ENCODE measurements at places on chromosomes 16 and 17. TPM values are rescaled to one million over a fixed set of nuclear protein-coding genes. Genes with fewer than 3 reads are reported as not detected.

- H3K27me3 ChIP-seq, result no peaks in the 10 kb centered on the region
- no peaks in the 10 kb centered on the region for H3K36me3 ChIP-seq
- DNase-seq, result no peak
- peaks cover 5% of the 10 kb centered on the region for H3K4me1 ChIP-seq
- no peak overlapping the region for H3K4me3 ChIP-seq
These were observed 52.6 kb downstream of the BCAS3 start for GRCh38 chr17:60730273-60730672.

GRCh38 chr17:64947152-64947551, 27.9 kb upstream of the LRRC37A3 start:
- no peak overlapping the region for H3K4me3 ChIP-seq
- H3K36me3 ChIP-seq, result no peaks in the 10 kb centered on the region
- no peak overlapping the region for H3K27ac ChIP-seq
- no peaks in the 10 kb centered on the region for H3K27me3 ChIP-seq
- H3K4me1 ChIP-seq, result no peaks in the 10 kb centered on the region

DNA sequence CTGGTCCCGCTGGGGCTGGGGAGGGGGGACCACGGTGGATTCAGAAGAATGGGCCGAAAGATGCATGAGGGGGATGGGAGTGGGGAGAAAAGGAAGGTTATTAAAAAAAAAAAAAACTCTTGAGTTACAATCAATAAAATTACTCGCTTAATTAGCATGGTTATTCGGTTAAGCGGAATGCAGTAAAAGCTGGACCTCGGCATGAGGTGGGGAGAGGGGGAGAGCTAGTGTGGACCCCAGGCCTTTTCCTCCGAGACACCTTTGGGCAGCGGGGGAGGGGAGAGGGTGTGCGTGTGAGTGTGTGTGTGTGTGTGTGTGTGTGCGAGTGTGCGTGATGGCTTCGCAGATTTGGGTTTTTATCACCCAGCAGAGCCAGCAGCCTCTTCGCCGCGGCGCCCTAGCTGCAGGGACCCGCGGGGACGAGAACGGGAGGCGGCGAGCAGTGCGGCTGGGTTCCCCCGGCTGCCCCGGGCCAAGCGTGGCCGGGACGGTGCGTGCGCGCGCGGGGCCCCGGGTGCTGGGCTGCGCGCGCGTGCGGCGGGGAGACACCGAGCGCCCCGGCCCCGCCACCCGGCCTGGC, 3.7 kb downstream of the BAHCC1 start:
- no peaks in the 10 kb centered on the region for H3K36me3 ChIP-seq
- H3K27me3 ChIP-seq, result no peaks in the 10 kb centered on the region

- no peaks in the 10 kb centered on the region for H3K36me3 ChIP-seq
- H3K4me1 ChIP-seq, result no peaks in the 10 kb centered on the region
- no peak for DNase-seq
- no peak within 1 kb of the TSS for H3K4me3 ChIP-seq
- H3K27me3 ChIP-seq, result no peaks in the 10 kb centered on the region
These were observed at the start of gene CDH5 for GRCh38 chr16:66366433-66367299. Gene CDH5, plus strand, starts transcription at chr16:66366691. Its CDS starts 12,647 bp downstream, at chr16:66379338.

GRCh38 chr16:26863931-26864330, 202.8 kb upstream of the C16orf82 start:
- no peaks in the 10 kb centered on the region for H3K27me3 ChIP-seq
- DNase-seq, result no peak
- H3K4me1 ChIP-seq, result no peaks in the 10 kb centered on the region
- H3K4me3 ChIP-seq, result no peak overlapping the region
- H3K27ac ChIP-seq, result no peak overlapping the region

DNA sequence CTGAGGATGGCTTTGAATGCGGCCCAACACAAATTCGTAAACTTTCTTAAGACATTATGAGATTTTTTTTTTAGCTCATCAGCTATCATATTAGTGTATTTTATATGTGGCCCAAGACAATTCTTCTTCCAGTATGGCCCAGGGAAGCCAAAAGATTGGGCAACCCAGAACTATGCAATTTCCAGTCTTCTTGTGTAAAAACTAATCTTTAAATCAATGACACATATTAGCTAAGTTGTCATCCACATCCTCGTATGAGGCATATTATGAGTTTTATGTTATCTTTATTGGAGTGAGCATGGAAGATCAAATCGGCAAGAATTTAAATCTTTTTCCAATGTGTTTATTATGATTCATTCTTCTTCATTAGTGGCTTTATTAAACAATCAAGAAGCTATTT, 198.6 kb upstream of the HSBP1 start:
- no peaks in the 10 kb centered on the region for H3K36me3 ChIP-seq
- H3K4me3 ChIP-seq, result no peak overlapping the region
- H3K4me1 ChIP-seq, result no peaks in the 10 kb centered on the region
- no peaks in the 10 kb centered on the region for H3K27me3 ChIP-seq
- no peak for DNase-seq
- H3K27ac ChIP-seq, result no peak overlapping the region

GRCh38 chr17:70813355-70813930, 644.1 kb downstream of the KCNJ2 start:
- no peaks in the 10 kb centered on the region for H3K4me1 ChIP-seq
- H3K4me3 ChIP-seq, result no peak overlapping the region
- no peak overlapping the region for H3K27ac ChIP-seq
- H3K27me3 ChIP-seq, result no peaks in the 10 kb centered on the region
- DNase-seq, result no peak

GRCh38 chr17:41962111-41962510, 4.5 kb upstream of the CNP start:
- H3K27me3 ChIP-seq, result no peaks in the 10 kb centered on the region
- H3K4me3 ChIP-seq, result no peak overlapping the region
- peak; percentile 34 for DNase-seq
- peaks cover 13% of the 10 kb centered on the region for H3K4me1 ChIP-seq
- no peak overlapping the region for H3K27ac ChIP-seq

GRCh38 chr17:10314329-10314728, 58.5 kb downstream of the MYH13 start:
- no peak overlapping the region for H3K4me3 ChIP-seq
- H3K36me3 ChIP-seq, result no peaks in the 10 kb centered on the region

DNA sequence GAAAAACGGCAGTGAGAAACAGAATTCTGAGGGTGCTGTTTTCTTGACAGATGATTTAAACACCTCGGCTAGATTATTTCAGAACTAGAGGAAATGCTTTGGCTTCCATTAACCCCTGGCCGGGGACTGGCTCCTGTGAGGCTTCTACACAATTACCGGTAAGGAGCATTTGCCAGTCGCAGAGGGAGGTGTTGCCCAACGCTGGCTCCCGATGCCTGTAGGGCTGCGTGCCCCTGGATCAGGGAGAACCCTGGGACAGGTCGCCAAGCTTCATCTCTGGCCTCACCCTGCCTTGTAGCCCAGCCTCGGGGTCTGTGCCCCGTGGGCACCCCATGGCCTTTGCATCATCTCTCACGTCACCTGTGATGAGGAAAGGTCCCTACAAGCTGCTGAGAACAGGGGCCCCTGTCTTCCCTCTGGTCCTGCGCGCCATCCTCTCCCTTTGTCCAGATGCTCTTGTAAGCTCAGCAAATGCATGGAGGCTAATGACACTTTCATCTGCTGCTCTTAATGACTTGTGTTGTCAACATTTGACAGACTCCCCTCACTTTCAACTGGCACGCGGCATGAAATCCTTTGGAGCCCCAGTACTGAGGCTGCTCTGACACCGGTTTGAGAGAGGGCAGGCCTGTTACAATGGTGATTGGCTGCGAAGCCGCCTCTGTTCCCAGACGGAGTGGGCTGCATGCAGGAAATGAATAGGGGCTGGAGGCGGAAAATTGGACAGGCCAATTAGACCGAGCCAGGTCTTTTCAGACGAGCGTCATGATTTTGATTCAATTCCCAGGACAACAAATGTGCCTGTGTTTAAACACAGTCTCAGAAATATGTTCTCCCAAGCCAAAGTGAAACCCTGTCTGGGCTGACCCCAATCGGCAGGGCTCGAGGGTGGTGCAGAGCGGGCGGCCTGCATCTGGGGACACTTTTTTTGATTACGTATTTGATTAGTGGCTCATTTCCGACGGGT, 85.5 kb upstream of the DOC2B start:
- no peaks in the 10 kb centered on the region for H3K4me1 ChIP-seq
- H3K4me3 ChIP-seq, result no peak overlapping the region
- no peak overlapping the region for H3K27ac ChIP-seq
- no peak for DNase-seq

GRCh38 chr17:46031440-46031839, 32.4 kb downstream of the STH start:
- DNase-seq, result no peak
- no peaks in the 10 kb centered on the region for H3K27me3 ChIP-seq
- no peak overlapping the region for H3K4me3 ChIP-seq
- H3K4me1 ChIP-seq, result peaks cover 56% of the 10 kb centered on the region
- H3K36me3 ChIP-seq, result peaks cover 22% of the 10 kb centered on the region

GRCh38 chr17:37399265-37399803, 7.3 kb downstream of the ACACA start:
- no peak overlapping the region for H3K27ac ChIP-seq
- no peaks in the 10 kb centered on the region for H3K4me1 ChIP-seq
- no peaks in the 10 kb centered on the region for H3K27me3 ChIP-seq
- no peak overlapping the region for H3K4me3 ChIP-seq

DNA sequence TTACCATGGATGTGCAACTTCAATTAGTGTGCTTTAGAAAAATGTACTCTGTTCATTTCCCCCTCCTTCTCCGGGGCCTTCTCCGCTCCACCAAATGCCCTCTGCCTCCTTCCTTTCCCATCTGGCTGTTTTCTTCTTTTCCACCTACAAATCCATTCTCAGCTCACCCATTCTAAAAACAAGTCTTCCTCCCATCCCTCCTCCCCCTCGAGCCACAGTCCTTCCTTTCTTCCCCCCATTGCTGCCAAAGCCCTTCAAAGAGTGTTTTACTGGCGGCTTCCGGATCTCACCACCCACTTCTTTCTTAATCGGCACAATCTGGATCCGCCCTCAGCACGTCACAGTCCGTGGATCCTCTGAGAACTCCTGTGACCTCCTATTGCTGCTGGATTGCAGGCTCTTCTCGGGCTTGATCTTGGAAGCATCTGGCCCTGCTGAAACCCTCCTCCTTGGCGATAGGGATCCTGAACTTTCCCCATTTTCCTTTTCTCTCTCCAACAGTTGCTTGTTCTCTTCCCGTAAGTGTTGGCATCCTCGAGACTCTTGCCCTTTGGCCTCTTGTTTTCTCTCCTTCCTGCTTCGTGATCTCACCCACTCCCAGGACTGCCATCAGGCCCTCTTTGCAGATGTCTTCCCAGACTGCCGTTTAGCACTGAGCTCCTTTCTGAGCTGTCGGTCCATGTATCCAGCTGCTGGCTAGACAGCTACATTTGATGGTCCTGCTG, 36.0 kb upstream of the FBXO47 start:
- H3K27me3 ChIP-seq, result no peaks in the 10 kb centered on the region
- H3K4me1 ChIP-seq, result no peaks in the 10 kb centered on the region
- H3K27ac ChIP-seq, result no peak overlapping the region
- H3K4me3 ChIP-seq, result no peak overlapping the region
- no peak for DNase-seq

DNA sequence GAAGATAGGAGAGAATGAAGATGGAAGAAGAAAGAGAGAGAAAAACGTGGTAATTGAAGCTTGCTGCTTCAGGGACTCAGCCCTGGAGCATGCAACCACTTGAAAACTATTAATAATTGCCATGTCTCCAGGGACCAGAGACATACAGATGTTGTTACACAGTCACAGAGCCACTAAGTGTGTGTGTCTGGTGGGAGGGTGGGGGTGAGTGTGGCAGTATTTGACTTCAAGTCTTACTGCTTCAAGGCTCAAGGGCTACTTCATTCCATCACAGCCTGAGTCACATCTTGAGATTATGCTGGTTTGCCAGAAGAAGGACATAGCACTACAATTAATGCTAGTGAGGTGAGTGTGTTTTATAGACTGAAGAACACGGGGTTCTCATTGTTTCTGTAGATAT, 202.2 kb downstream of the CDH8 start:
- H3K36me3 ChIP-seq, result no peaks in the 10 kb centered on the region
- H3K4me3 ChIP-seq, result no peak overlapping the region
- H3K4me1 ChIP-seq, result no peaks in the 10 kb centered on the region

GRCh38 chr17:49117587-49118230, 14.9 kb upstream of the B4GALNT2 start:
- H3K36me3 ChIP-seq, result no peaks in the 10 kb centered on the region
- H3K4me1 ChIP-seq, result no peaks in the 10 kb centered on the region
- no peak overlapping the region for H3K27ac ChIP-seq

GRCh38 chr16:2981177-2981898, 1.1 kb upstream of the PKMYT1 start:
- peak overlapping the region; percentile 99 for H3K4me3 ChIP-seq
- peaks cover 53% of the 10 kb centered on the region for H3K4me1 ChIP-seq
- H3K27me3 ChIP-seq, result no peaks in the 10 kb centered on the region
- DNase-seq, result no peak
- H3K36me3 ChIP-seq, result no peaks in the 10 kb centered on the region
- no peak overlapping the region for H3K27ac ChIP-seq

GRCh38 chr17:73749928-73750605, 105.8 kb upstream of the SDK2 start:
- no peaks in the 10 kb centered on the region for H3K4me1 ChIP-seq
- H3K27ac ChIP-seq, result no peak overlapping the region
- no peaks in the 10 kb centered on the region for H3K27me3 ChIP-seq
- no peaks in the 10 kb centered on the region for H3K36me3 ChIP-seq

DNA sequence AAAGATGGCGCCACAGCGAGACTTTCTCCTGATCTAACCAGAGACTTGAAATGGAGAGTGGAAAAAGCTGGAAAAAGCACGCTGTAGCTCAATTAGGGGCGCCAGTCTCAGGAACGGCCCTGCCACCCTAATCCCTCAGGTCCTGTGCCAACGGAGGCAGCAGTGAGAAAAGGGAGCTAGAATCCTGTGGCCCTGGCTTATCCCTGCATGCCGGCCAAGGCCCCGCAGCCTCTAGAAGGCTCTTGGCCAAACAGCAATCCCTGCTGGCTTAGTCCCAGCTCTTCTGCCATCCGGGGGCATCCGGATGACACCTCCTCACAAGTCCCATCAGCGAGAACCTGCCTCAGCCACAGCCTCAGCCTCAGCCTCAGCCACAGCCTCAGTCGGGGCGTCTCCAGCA, 69.8 kb downstream of the MRM3 start:
- H3K4me1 ChIP-seq, result no peaks in the 10 kb centered on the region
- no peak overlapping the region for H3K4me3 ChIP-seq
- no peak for DNase-seq
- H3K27me3 ChIP-seq, result no peaks in the 10 kb centered on the region
- no peaks in the 10 kb centered on the region for H3K36me3 ChIP-seq

DNA sequence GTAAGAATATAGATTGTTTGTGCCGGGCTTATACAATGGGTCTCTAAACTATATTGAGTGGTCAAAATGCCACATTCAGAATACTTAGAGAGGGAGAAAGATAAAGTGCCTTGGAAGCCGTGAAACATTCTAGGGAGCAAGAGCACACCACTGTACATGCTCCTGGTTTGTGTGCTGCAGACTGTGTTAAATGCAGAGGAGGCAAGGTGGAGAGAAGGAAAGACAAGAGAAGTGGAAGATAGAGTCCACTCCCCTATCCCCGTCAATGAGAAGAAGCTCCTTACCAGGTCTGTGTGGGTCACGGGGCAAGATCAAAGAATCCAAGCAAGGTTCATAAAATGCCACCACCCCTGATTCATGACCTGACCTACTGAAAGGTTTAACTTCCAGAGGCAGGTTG, 267.1 kb upstream of the TBX2 start:
- no peak for DNase-seq
- no peak overlapping the region for H3K27ac ChIP-seq
- no peak overlapping the region for H3K4me3 ChIP-seq
- H3K4me1 ChIP-seq, result no peaks in the 10 kb centered on the region
- no peaks in the 10 kb centered on the region for H3K27me3 ChIP-seq

Gene C17orf107
- total RNA-seq, result 0.43 TPM

Gene RASD1
- total RNA-seq, result not detected

Gene MT1H
- total RNA-seq, result not detected

Gene KRT38
- total RNA-seq, result not detected

Gene TMEM11
- total RNA-seq, result 12.5 TPM

Gene TEX2
- total RNA-seq, result 5.5 TPM

Gene NPB
- not detected for total RNA-seq

Gene IRX3
- not detected for total RNA-seq

Gene RHBDL3
- not detected for total RNA-seq

Gene ACD
- total RNA-seq, result 50.4 TPM

Gene MYH3
- 1.7 TPM for total RNA-seq
